ENCODE measurements at places on chromosomes 7 and 10. TPM values are rescaled to one million over a fixed set of nuclear protein-coding genes. Genes with fewer than 3 reads are reported as not detected.

LLCFC1 gene
- 0.63 TPM for polyA plus RNA-seq

ZEB1 gene
- polyA plus RNA-seq = 36.0 TPM

IRF5 gene
- 2.5 TPM for polyA plus RNA-seq

GNAT3 gene
- polyA plus RNA-seq = not detected

OR2A42 gene
- 3.6 TPM for polyA plus RNA-seq

PTPRZ1 gene
- 116 TPM for polyA plus RNA-seq

TFEC gene
- polyA plus RNA-seq = 1.4 TPM

HSPA12A gene
- polyA plus RNA-seq = 13.8 TPM

All from right lung (tissue), 10 donors.